ENCODE measurements at places on chromosomes 3 and 15. TPM values are rescaled to one million over a fixed set of nuclear protein-coding genes. Genes with fewer than 3 reads are reported as not detected.

DNA sequence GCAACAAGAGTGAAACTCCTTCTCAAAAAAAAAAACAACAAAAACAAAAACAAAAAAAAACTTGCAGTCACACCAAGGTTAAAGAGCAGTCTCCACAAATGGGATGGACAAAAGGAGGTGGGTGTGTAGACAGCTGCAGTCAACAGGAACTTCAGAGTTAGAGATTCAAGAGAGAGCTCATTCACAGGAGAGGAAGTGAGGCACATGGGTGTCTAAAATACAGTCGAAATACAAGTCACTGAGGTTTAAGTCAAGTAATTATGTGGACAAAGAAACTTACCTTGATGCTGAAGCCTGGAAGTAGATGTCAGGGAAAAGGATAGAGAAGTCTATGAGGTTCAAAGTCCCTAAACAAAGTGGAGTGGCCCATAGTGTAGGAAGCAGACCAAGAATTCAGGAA is 14.8 kb downstream of the MRPS11 start:
- DNase-seq: no peak

Gene KCNAB1
- total RNA-seq: not detected

Gene MORC1
- total RNA-seq: not detected

DNA sequence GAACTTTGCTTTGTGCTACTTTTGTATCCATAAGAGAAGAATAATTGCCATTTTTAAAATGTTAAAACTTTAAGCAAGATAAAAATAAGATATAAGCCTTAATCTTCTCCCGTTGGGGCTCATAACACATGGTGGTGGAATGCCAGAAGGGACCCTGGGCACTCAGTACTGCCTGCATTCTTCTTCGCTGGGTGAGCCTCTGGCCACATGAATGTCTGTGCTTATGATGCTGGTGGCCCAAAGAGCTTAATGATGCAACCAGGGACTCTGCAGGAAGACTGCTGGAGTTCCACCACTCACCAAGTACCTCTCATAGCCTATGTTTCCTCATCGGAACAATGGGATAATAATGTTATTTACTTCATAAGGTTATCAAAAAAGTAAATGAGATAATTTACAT is 103.6 kb downstream of the ERC2 start:
- DNase-seq: no peak

GRCh38 chr15:36361351-36361870 is 218.0 kb upstream of the CDIN1 start:
- DNase-seq: peak; percentile 75

DNA sequence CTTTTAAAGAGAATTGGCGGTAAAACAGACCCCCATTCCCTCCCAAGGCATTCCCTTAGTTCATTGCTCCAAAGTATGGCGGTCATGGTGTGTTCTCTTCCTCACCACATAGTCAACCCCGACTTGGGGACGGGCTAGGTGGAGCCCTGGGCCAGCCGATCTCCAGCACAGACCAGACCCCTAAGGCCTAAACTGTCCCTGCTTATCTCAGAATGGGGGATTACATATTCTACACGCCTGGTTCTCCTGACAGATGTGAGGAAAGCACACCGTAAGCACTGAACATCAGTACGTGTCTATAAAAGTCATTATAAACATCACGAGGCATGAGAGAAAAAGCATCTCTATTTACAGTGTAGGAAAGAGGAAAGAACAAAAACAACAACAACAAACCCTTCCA is 244.5 kb upstream of the STT3B start:
- no peak for DNase-seq

Gene TEX55
- total RNA-seq: not detected

- no peak for DNase-seq
Observed at GRCh38 chr3:75248974-75249373, 415.2 kb upstream of the FRG2C start.

Gene RABL3
- total RNA-seq: 17.8 TPM

Gene TOPAZ1
- total RNA-seq: not detected

Gene HES1
- total RNA-seq: 44.1 TPM
